ENCODE measurements at places on chromosomes 6 and 20. TPM values are rescaled to one million over a fixed set of nuclear protein-coding genes. Genes with fewer than 3 reads are reported as not detected.

RIPOR3 gene
- total RNA-seq: not detected

CST4 gene
- total RNA-seq: not detected

ECT2L gene
- not detected for total RNA-seq

LRRC73 gene
- 0.23 TPM for total RNA-seq

FYN gene
- 201 TPM for total RNA-seq

PSORS1C1 gene
- total RNA-seq: not detected

SNAP25 gene
- total RNA-seq: 0.23 TPM

SLC17A4 gene
- not detected for total RNA-seq

SUMO4 gene
- total RNA-seq: 8.5 TPM

SPINT3 gene
- total RNA-seq: not detected

CTCFL gene
- total RNA-seq: not detected

PPP1R14C gene
- 0.10 TPM for total RNA-seq

RBPJL gene
- not detected for total RNA-seq

TULP4 gene
- 25.0 TPM for total RNA-seq

MEI4 gene
- not detected for total RNA-seq

LCA5 gene
- total RNA-seq: 0.10 TPM

SFTA2 gene
- not detected for total RNA-seq

SLC22A1 gene
- 0.81 TPM for total RNA-seq

SAMD10 gene
- 18.3 TPM for total RNA-seq

ZBTB9 gene
- total RNA-seq: 6.9 TPM

TOX2 gene
- total RNA-seq: 4.6 TPM

ID4 gene
- total RNA-seq: not detected

VSTM2L gene
- total RNA-seq: not detected

KCNQ2 gene
- total RNA-seq: not detected

FOXS1 gene
- not detected for total RNA-seq

SDC4 gene
- total RNA-seq: 28.3 TPM

IL20RA gene
- not detected for total RNA-seq

STMND1 gene
- not detected for total RNA-seq

KHDC1L gene
- total RNA-seq: 0.58 TPM

SLC17A2 gene
- total RNA-seq: not detected

LTA gene
- 38.4 TPM for total RNA-seq

SLC22A23 gene
- total RNA-seq: 0.75 TPM

POPDC3 gene
- not detected for total RNA-seq

HS3ST5 gene
- total RNA-seq: not detected

PXMP4 gene
- total RNA-seq: 15.8 TPM

KCNK16 gene
- total RNA-seq: not detected

FRK gene
- total RNA-seq: not detected

GSTA2 gene
- total RNA-seq: not detected

CRISP3 gene
- total RNA-seq: not detected

OVOL2 gene
- total RNA-seq: not detected

FAM184A gene
- total RNA-seq: 5.4 TPM

AKAP12 gene
- 0.78 TPM for total RNA-seq

PANK2 gene
- 63.8 TPM for total RNA-seq

LZTS3 gene
- 0.90 TPM for total RNA-seq

NUP153 gene
- 75.8 TPM for total RNA-seq

CRISP2 gene
- total RNA-seq: not detected

RNF182 gene
- not detected for total RNA-seq

WFDC5 gene
- total RNA-seq: 0.73 TPM

ITPA gene
- 49.2 TPM for total RNA-seq

RRAGD gene
- total RNA-seq: 11.6 TPM

CDH26 gene
- total RNA-seq: 0.86 TPM

ETV7 gene
- total RNA-seq: 21.9 TPM

GUCA1A gene
- not detected for total RNA-seq

CDH4 gene
- total RNA-seq: 0.20 TPM

SCRT2 gene
- not detected for total RNA-seq

MLIP gene
- not detected for total RNA-seq

ANKRD66 gene
- total RNA-seq: not detected

SCUBE3 gene
- not detected for total RNA-seq
